Non-pigmented ciliary epithelial cell (primary cell): ENCODE measurements at places on chromosomes 2 and 18.

DNA sequence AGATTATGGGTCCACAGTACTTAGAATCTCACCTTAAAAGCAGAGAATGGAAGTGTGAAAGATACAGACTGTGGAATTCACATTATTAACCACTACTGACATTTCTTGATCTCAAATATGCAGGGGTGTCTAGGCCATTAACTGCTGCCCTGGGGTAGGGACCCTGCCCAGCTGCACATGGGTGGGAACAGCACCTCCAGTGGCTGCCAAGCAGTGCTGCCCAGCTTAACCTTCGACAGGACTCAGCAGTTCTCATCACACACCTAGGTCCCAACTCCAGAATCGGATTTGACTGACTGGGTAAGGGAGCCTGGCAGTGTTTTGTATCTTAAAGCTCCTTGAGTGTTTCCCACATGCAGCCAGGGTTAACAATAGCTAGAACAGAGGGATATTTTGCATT, 14.9 kb downstream of the ERFE start:
- no peak for DNase-seq

DNA sequence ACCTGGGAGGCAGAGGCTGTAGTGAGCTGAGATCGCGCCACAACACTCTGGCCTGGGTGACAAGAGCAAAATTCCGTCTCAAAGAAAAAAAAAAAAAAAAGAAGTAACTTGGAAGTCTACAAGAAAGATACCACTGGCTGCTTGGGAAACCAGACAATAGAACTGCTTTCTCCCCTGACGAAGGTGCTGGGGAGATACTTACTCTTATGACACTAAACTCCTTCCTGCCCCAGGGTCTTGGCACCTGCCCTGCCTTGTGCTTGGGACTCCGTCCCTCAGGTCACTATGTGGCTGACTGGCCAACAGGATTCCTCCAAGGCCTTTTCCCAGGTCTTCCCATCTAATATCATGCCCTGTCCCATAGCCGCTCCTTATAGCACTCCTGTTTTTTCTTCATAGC, 30.7 kb downstream of the INPP5D start:
- no peak for DNase-seq

DNA sequence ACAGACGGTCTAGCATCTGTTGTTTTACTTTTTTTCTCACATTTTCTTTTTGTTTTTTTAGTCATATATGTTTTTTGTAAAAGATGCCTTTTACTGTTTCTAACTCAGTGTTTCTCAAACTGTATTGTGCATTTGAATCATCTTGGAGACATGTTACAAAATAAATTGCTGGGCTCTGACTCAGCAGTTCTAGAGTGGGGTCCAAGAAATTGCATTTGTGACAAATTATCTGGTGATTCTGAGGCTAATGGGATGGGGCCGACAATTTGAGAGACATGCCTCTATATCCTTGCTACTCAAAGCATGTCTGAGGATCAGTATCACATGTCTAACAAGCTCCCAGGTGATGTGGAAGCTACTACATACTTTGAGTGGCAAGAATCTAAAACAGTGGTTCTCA, 478.8 kb downstream of the PLCL1 start:
- DNase-seq = no peak

DNA sequence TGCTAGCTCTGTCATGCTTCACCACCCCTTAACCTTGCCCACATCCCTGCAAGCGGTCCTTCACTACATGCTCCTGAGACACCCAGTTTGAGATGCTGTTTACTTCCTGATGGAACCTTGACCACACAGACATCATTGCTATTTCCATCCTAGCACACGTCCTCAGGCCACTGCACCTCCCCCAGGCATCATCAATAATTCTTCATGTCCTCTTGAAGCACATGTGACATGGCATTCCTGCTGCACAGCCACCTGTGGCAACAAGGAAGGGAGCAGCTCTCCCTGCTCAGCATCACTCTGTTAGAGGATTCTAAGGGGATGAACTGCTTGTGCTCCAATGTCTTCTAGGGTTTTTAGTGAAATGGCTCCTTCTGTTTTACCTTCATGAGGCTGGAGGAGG, 26.1 kb upstream of the ST3GAL5 start:
- no peak for DNase-seq

- no peak for DNase-seq
Measured at GRCh38 chr2:106140913-106141312, 53.2 kb downstream of the UXS1 start.

DNA sequence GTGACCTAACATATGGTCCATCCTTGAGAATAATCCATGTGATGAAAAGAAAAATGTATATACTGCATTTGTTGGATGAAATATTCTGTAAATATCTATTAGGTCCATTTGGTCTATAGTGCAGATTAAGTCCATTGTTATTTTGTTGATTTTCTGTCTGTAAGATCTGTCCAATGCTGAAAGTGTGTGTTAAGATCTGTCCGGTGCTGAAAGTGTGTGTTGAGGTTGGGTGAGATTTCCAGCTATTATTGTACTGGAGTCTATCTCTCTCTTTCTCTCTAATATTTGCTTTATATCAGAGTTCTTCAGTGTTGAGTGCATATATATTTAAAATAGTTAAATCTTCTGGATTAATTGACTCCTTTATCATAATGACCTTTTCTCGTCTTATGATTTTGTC, 828.8 kb upstream of the CRIM1 start:
- DNase-seq = no peak

- DNase-seq = peak; percentile 15
Measured at GRCh38 chr2:168773719-168774521, 28.5 kb upstream of the NOSTRIN start.
